ENCODE measurements at places on chromosomes 3 and 15.

GRCh38 chr3:128497305-128498126 lies 4.5 kb upstream of the GATA2 start:
- DNase-seq, result peak; percentile 75

DNA sequence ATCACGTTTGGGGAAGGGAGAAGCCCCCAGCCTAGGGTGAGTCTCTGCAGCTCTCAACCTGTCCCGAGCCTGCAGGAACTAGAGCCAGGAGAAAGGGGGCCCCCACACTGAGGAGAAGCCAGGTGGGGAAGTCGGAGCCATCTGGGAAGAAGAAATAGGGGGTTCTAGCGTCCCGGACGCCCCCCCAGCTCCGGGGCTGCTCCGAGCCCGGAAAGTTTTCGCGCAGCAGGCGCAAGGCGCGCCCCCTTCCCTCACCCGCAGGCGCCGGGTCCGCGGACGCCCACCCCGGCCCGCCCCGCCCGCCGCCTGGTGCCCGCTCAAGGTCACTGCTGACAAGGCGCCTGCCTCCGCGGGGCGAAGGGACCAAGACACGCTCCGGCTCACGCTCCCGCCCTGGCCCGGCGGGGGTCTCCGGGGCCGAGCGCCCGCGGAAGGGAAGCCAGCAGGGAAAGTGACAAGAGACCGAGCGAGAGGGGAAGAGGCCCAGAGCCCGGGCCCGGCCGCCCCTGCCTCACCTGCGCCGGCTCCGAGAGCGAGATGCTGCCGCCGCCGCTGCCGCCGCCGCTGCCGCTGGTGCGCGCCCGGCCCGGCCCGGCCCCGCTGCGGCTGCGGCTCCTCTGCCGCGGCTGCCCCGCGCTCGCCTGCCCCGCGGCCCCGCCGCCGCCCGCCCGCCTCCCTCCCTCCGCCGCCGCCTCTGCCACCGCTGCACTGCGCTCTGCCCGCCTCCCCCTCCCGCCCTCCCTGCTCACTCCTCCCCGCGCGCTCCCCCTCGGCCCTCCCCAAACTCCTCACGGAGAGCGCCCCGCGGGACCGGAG lies 108.4 kb upstream of the SLC6A11 start:
- no peak for DNase-seq

DNA sequence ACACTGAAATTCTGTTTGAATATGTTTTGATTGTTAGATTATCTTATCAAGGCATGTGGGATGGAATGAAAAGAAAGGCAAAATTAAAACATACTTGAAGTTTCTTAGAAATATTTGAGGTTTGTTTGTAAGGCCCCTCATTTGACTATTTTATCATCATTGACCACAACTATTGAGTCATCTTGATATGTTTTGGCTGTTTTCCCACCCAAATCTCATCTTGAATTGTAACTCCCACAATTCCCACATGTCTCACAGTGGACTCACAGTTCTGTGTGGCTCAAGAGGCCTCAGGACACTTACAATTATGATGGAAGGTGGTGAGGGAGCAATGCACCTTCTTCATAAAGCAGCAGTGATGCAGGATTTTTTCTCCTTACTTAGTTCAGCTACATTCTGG lies 917.1 kb downstream of the PLOD2 start:
- DNase-seq, result no peak

DNA sequence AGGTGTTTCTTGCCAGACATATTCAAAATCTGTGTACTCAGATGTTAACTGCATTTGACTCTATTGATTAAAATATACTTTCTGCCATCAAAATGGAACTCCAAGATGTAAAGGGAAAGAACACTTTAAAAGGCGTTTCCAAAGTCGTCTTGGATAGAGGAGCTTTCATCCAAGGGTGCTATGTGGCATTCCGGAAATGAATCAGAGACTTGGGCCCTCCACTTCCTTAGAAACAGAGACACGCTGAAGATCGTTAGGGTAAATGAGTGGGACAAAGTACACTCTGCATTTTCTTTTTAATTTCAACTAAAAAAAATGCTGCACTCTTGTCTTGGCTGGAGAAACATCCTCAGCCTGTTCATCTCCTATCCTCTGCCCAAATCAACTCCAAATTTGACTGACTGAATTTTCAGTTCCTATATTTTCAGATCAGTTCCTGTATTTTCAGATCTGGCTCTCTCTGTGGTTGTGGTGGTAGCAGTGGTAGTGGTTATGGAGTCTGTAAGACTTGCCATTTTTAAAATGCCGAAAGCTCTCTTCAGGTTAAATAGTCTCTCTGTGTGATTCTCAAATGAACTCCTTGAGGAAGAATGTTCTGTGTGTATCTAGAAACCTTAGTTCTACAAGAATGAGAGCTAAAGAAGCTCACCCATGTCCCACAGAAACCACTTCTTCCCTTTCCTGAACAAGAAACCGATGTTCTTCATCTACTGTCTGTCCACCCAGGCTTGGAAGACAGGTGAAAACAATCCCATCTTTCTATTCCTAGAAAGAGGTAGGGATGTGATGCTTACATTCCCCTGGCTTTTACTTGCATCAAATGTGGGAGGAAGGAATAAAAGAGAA lies 156.8 kb upstream of the ICE2 start:
- DNase-seq, result no peak

DNA sequence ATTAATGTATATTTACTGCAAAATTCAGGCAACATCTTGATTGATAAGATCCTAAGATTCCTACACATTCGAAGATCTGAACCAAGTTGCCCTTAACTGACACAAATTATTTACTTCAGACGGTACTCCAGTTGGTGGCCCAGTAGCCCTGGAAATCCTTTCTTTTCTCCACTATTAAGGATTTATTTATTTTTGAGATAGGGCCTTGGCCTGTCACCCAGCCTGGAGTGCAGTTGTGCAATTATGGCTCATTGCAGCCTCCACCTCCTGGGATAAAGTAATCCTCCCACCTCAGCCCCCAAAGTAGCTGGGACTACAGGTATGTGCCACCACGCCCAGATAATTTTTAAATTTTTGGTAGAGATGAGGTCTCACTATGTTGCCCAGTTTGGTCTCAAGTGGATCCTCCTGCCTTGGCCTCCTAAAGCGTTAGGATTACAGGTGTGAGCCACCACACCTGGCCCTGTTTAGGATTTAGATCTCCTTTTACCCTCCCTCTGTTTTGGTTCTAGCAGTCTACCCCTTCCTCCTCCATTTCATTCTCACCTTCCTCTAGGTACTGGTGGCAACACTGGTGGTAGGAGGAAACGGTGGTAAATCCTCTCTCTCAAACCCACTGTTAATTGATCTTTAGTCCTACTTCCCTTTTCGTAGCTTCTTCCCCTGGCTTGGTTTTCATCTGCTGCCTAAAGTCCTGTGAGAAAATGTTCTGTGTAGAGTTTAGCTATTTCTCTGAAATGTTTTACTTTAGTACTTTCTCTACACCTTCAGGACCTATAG lies 12.7 kb upstream of the ZNF609 start:
- DNase-seq, result no peak

DNA sequence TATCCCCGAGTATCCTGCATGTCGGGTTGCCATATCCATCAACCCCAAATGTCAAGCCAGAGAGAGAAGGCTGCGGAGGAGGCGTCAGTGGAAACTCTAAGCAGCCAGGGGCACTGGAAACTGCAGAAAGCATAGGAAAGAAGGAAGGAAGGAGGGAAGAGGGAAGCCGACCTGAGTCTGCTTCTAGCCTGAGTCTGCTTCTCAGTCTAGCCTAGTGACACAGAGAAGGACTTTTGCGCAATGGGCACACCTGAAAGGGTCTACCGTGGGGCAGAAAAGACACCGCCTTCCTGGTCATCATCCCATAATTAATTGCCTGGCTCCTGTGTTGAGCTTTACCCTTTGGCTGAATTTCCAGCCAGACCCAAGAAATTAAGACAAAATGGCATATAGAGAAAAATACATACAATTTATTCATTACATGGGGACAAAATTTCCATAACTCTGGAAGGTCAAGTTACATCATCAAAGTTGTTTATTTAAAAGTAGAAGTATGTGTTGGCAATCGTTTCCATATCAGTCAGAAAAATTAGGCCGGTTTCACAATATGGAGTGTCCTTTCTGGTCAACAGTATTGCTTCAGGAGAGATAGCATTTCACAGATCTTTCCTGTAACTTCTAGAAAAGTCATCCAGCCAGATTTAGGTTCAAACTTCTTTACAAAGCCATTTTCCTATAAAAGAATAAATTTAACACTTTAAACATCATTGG lies 10.3 kb downstream of the BCL2A1 start:
- no peak for DNase-seq

GRCh38 chr3:154192225-154192624 lies 71.0 kb downstream of the ARHGEF26 start:
- no peak for DNase-seq

DNA sequence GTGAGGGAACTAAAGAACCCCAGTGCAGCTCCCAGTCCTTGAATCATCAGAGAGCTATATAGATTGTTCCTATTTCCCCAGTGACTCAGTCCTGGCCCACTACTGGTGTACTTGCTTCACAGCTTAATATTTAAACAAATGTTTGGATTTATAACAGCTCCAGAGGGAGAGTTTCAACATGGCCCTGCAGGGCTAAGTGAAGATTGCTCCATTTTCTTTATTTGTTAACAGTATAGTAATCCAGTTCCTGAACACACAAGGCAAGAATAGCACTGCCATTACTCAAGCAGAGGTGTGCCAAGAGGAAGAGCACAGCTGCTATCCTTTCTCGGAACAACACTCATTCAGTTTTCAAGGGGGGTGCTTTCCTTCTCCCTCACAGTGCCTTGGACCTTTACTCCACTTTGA lies 6.5 kb downstream of the SQOR start:
- DNase-seq, result peak; percentile 39

DNA sequence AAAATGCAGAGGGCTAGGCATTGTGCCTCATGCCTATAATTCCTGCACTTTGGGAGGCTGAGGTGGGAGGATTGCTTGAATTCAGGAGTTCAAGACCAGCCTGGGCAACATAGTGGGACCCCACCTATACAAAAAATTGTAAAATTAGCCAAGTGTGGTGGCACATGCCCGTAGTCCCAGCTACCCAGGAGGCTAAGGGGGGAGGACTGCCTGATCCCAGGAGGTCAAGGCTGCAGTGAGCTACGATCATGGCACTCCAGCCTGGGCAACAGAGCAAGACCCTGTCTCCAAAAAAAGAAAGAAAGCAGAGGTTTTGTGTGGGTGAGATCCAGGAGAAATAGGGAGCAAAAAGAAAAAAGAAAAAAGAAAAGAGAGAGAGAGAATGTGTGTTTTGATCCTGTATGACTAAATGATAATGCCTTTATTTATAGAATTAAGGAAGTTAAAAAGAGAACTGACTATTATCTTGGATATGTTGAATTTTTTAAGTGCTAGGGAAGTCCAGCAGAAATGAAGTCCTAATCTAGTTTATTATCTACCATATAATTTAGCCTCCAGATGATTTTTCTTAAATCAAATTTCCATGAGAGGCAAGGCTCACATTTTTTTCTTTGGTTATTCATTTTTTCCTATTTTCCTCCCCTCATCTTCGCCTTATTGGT lies 4.8 kb downstream of the TTBK2 start:
- no peak for DNase-seq

DNA sequence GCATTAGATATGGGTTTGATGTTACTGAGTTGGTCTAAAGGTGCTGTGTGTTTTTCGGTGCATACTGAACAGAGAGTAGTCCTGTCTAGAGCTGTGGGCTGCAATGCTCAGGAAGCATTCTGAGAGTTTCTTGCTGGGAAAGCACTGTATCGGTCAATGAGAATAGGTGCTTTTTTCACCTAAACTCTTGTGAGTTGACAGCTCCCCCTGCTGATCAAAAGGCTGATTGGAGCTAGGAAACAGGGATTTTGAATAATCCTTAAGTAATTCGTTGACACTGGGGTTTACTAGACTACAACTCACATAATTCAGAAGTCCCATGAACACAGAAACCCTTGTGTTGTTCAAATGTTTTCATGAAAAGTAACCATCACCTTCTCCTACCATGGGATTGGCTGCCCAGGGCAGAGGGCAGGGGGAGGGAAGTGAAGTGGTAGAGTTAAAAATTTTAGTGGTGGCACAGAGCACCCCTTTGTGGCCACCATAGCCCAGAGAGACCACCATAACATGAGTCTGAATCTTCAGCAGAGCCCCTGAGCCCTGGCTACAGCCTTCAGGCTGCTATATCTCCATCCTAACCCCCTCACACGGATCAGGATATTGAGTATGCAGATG lies 13.0 kb upstream of the MANF start:
- DNase-seq, result peak; percentile 85

DNA sequence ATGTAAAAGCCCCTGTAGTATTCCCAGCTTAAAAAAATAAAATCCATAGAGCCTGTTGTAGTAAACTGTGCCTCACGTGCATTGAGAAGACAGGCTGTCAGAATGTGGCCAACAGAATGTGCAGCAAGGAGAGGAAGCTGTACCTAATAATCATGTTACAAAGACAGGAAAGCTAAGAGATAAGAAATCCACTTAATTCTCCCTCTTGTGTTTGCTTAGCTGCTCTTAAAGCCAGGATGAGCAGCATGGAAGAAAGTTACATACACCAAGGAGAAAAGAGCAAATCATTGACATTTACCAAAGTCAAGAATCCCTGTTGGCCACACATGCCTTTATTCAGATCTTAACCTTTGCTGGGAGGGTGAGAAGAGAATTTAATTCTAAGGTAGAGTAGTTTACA lies 85.9 kb downstream of the TNIK start:
- DNase-seq, result no peak

GRCh38 chr3:136577791-136578190 lies 174.4 kb downstream of the STAG1 start:
- DNase-seq, result no peak

DNA sequence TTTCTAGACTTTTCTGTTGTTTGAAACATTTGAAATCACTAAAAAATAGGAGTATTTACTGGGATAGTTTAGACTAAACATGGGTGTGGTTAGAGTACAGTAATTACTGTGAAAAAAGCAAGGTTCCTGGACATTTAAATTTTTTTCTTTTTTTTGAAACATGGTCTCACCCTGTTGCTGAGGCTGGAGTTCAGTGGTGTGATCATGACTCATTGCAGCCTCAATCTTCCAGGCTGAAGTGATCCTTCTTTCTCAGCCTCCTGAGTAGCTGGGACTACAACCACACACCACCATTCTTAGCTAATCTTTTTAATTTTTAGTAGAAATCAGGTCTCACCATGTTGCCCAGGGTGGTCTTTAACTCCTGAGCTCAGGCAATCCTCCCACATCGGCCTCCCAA lies 20.4 kb upstream of the CELF6 start:
- DNase-seq, result no peak

- no peak for DNase-seq
Observed at GRCh38 chr3:105959851-105960250, 91.0 kb upstream of the CBLB start.

GRCh38 chr15:67193223-67193990 lies 61.1 kb downstream of the AAGAB start:
- DNase-seq, result peak; percentile 87

DNA sequence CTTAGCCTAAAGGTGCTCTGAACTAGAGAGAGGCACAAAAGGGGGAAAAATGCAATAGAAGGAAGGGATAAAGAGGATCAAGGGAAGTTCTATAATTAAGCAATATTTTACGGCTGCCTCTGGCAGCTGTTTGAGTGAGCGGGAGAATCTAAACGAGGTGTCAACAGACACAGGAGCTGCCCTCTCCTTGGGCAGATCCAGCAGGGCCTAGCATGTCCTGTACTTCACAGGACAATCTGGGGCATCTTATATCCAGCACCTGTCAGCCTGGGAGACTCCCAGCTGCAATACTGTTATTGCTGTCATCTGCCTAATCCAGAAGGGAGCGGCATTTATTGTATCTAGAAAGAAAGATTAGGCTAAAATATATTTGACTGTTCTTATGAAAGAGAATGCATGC lies 68.9 kb downstream of the WWTR1 start:
- DNase-seq, result peak; percentile 70

Measured in tongue (tissue), 3 donors.